T-helper 9 cell (primary cell): ENCODE measurements at places on chromosomes 4 and X.

DNA sequence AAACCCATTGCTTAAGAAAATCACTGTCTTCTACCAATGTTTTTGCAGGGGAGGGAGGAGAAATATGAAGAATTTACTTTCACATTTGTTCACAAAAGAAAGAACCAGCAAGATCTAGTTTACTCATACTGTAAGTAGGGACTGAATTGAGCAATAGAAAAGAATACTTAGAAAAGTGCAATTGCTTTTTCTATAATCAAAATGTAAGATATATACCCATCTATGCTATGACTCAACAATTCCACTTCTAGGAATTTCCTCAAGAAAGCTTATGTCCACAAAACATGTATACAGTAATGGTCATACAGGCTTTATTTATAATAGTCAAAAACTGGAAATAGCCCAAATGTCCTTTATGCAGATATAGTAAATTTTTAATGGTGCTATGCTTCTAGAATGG is 196.4 kb downstream of the LRBA start:
- no peak for DNase-seq

DNA sequence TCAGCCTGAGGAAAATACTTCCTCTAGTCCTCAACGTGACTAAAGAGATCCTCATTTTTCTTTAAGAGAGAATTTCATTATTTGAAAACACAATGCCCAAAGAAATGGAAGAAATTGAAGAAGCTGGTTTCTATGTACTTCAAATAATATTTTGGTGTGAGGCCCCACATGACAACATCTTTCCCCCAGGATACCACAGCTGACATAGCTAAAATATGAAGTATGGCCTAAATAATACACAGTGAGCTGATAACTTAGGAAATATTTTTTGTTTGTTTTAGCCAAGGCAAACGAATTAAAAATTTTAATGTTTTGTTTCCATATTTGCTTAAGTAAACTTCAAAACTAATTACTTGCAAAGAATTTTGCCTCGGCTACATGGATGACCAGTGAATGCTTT is 149.2 kb downstream of the CBR4 start:
- no peak for DNase-seq

GRCh38 chr4:75948822-75949444 is 8.1 kb upstream of the NAAA start:
- no peak for DNase-seq

DNA sequence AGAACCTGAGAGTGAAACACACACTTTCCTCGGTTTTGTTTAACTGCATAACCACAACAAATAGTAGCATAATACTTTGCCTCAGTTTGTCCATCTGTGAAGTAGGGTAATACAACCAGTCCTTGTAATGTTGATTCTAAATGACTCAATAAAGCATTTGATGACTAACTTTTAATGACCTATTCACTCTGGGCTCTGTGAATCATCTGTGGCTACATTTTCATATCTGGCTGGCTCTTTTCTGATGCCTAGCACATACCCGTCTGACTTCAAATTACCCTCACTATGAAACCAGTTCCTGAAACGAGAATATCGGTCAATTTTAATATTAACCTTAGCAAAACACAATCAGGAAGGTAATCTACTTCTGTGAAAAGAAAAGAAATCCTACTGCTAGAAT is 151.0 kb downstream of the SH2D1A start:
- no peak for DNase-seq

- DNase-seq = no peak
These were observed 66.9 kb upstream of the WDR1 start for GRCh38 chr4:10183462-10183861.

DNA sequence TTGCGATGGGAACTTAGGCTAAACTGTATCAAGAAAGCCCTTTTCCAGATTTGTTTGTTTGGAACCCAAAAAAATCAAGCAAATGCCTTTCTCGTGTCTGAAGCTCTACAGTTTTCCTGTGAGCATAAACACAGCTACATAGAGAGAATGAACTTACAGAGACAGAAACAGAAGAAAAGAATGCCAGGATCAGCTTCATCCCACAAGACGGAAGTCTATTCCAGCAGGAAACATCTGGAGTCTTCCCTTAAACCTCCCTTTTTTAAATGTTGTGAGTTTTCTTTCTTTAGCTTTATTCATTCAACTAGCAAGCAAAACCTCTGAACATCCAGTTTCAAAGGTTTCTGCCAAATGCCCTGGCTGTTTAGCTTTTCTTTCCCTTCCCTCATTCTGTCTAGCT is 32.6 kb upstream of the ZFP42 start:
- no peak for DNase-seq

GRCh38 chr4:26525771-26526150 is 35.5 kb upstream of the CCKAR start:
- no peak for DNase-seq

DNA sequence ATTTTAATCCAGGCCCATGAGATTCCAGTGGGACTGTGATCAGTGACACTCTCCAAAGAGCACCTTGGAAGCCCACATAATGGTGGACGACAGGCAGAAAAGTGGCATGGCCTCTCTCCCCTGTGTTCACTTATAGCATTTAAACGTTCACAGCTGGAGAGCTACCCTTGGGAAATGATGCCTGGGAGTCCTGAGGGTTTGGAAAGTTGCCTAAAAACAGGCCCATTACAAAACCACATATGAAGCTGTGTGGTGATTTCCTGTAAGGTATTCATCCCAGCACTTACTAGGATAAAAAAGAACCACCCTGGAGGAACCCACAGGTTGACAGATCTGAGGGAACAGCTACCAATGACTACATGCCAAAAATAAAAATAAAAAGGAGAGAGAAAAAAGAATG is 193.2 kb downstream of the RASL11B start:
- DNase-seq = no peak

DNA sequence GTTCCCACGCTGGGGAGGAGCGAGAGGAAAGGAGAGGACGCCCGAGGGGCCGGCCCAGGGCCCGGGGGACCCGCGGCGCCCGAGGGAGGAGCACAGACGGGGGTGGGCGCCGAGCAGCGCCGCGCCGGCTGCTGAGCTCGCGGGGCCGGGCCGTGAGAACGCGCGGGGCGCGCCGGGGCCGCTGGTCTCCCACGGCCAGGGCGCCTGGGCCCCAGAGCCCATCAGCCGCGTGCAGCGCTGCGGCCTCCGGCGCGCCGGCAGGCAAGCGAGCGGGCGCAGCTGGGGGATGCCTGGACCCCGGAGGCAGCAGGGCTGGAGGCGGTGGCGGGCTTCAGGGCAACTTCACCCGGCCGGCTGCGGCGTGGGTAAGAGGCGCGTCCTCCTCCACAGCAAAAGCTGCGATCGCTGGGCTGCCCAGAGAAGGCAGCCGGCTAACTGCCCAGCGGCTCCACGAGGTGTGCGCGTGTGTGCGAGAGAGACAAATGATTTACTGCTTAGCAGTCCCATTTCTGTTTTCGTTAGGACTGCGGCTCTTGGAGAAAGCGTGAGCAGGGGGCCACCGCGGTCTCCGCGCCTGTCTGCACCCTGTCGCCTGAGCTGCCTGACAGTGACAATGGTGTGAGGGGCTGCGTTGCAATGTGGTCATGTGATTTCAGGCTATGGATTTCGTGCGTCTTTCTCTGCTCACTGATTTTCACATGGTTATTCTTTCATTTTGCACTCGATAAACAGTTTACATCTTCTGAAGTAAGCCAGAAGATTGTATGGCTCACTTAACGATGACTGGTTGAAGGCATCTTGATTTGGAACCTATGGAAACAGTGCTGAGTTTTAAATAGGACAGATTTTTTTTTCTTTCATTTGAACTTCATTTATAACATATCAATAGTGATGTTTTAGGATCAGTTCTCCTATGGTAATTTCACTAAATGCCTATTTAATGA is 1.2 kb downstream of the GUCY1A1 start:
- no peak for DNase-seq

DNA sequence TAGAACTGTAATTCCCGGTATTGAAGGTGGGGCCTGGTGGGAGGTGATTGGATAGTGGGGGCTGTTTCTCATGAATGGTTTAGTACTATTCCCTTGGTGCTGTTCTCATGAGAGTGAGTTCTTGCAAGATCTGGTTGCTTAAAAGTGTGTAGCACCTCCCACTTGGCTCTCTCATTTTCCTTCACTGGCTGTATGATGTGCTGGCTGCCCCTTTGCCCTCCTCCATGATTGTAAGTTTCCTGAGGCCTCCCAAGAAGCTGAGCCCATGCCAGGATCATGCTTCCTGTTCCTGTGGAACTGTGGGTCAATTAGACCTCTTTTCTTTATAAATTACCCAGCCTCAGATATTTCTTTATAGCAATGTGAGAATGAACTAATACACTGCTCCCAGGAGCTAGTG is 8.7 kb downstream of the ANXA10 start:
- DNase-seq = no peak

DNA sequence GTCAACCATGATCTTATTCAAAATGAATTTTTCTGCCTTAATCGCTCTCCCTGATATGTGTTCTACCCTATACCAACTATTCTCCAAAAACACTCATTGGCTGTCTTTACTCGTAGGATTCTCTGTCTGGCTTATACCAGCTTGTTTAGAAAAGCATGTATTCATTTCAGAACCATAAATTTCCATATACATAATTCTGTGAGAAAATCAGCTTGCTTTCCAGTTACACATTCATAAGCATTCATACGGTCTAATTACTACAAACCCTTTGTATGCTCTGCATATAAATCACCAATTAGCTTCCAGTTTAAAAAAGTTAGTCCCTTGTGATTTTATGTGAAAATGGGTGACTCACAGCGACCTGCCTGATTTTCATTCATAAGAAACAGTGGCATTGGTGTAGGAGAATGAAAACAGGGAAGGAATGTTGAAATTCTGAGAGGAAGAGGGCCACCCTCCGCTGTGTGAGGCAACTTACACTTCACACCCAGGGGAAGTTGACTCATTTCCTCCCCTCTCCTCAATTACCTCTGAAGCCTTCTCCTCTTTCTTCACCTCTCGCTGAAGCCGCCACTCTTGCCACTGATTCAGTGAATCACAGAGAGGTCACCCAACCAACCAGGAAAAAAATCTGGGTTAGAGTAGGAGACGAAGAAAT is 63.3 kb downstream of the MEPE start:
- DNase-seq = no peak

- DNase-seq = no peak
These were observed 267.0 kb downstream of the FRMPD4 start for GRCh38 chrX:12405306-12405705.

DNA sequence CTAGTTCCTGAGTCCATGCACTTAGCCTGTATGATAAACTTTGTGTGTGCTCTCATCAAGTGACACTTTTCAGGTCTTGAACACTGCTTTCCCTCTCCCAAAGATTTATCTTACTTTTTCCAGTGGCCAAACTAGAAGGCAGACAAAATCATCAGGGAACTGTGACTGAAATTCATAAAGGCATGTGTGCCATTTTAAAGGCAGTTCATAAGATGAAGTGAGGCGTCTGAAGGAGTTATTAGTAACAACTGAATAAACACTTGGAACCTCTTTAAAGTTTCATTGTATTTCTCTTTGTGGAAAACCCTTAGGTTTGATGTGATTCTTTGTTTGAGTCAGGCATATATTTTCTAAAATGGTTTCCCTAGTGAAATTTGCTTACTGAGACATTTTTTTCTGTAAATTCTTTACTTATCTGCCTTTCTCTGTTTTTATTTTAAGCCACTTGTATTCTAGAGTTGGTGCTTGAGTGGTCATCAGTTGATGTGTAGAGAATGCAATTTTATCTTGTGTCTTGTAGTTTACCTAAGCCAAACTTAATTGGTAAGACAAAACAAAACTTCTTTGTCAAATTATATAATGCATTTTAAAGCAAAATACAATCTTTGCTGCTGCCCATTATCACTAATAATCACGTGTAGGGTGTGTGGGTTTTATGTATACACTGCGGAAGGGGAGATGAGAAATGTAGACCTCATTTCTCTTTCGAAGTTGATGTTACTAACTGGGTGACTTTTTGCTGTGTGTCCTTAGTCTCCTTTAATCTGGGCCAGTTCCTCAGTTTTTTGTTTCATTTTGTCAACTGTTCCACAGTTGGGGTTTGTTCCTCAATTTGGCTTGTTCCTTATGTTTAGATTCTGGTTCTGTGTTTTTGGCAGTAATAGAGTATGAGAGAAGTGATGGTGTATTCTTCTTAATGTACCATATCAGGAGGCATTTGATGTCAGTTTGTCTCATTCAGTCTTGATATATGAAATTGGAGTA is 56.8 kb downstream of the RBPJ start:
- no peak for DNase-seq

DNA sequence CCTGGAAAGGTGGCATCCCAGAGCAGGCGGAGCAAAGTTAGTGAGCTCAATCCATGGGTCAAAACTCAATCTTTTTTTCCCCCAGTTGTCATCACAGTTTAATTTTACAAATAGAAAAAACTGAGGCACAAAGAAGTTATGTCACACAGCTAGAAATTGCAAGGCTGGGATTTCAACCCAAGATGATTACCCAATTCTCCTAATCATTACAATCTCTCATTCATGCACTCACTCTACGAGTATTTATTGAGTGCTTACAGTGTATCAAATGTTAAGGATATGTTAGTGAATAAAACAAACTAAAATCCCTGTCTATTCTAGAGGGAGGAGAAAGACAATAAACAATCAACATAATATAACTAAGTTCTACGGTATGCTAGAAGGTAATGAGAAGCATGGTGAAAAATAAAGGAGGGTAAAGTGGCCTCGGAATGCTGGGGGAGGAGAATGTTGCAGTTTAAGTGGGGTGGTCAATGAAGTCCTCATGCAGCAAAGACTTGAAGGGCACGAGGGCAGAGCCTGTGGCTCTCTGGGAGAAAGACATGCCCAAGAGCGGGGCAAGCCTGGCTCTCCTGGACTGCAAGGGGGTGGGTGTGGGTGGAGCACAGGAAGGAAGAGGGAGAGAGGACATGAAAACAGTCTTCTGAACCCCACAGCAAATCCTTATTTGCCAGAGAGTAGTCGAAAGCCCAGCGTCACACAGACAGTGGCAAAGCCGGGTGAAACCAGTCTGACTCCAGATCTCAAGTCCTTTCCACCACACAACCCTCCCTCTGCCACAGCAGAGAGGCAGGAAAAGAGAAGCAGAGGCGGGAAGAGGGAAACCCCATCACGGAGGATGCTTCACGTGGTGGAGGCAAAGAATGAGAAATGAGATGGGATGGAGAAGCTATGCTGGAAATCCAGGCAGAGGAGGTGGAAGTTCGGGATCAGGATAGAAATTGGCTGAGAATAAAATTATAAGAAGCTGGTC is 48.3 kb downstream of the RAB33B start:
- no peak for DNase-seq

GRCh38 chrX:75365243-75365975 is 91.5 kb downstream of the UPRT start:
- no peak for DNase-seq

DNA sequence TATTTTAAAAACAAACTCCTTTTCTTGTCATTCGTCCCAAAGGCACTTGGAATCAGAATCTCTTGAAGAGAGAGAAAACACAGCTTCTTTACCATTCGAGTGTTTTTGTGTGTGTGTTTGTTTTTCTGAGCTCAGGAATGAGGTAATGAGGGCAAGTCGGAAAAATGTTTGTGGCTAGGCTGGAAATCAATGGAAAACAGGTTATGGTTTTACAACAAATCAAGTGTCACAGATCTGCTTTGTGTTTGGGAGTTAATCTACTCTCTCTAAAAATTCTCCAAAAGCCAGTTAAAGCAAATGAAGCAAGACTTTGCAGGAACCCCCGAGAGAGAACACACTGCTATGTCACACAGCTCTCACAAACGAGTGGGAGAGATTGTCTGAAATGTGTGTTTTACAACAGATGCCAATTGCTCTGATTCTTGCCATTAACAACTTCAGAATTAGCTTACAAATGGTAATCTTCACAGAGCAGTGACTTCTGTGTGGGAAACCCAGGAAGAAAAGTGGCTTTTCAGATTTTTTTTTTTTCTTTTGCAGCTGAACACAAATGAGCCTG is 264.1 kb downstream of the CBLL2 start:
- no peak for DNase-seq

- DNase-seq = no peak
These were observed 11.7 kb upstream of the STATH start for GRCh38 chr4:69984030-69984443.
